ENCODE measurements at places on chromosomes 5 and 9. TPM values are rescaled to one million over a fixed set of nuclear protein-coding genes. Genes with fewer than 3 reads are reported as not detected.

WDR31 gene
- 2.3 TPM for total RNA-seq

- no peak for DNase-seq
Measured at GRCh38 chr9:124335320-124335707, 77.6 kb downstream of the NEK6 start.

DNA sequence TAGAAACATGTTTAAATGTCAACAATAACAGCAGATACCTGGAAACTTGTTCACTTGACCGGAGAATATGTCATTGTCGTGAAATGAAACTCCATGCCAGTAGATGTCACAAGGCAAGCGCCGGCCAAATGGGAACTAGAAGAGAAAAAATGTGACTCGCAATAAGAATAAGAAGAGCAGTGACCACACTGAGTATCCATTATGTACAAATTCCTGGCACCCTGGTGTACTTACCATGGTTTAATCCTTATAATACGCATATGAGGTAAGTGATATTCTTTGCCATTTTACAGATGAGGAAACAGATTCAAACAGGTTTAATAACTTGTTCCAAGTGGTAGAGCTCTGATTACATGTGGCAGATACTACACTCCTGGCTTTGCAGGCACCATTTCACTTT, 53.9 kb downstream of the TTLL11 start:
- DNase-seq: no peak

GRCh38 chr5:142096382-142096781, 12.2 kb upstream of the NDFIP1 start:
- DNase-seq: no peak

PCDHGB4 gene
- 6.1 TPM for total RNA-seq

GRCh38 chr5:69468631-69469030, 24.0 kb upstream of the OCLN start:
- no peak for DNase-seq

DNA sequence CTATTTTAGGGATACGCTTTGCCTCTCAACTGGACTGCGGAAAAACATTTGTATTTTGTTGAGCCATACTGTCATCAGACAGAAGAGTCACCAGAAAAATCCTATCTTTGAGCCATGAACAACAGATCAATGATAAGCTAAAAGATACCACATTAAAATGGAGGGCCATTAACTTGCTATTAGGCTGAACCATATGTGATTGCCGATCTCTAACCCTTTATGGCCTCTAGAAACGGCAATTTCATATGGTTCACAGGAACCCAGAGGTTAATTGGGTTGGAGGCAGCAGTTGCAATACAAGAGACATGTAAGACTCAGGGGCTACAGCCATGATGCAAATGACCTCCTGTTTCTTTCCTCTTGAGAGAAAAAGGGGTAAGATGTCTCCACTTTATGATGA, 69.8 kb downstream of the MYO10 start:
- DNase-seq: no peak

DNA sequence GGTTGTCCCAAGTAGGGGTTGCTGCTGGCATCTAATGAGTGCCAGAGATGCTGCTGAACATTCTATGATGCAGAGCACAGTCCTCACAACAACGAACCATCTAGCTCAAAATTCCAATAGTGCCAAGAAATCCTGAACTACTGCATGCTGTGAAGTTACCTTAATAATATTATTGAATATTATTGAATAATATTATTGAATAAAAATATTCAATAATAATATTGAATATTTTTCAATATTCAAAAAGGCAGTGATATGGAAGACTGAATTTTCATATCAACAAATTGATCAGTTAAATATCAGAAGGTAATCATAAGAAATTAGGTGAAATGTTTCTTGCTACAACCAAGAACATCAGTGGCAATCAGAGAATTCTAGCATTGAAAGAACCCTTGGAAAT, 2.8 kb downstream of the HTR4 start:
- no peak for DNase-seq

DNA sequence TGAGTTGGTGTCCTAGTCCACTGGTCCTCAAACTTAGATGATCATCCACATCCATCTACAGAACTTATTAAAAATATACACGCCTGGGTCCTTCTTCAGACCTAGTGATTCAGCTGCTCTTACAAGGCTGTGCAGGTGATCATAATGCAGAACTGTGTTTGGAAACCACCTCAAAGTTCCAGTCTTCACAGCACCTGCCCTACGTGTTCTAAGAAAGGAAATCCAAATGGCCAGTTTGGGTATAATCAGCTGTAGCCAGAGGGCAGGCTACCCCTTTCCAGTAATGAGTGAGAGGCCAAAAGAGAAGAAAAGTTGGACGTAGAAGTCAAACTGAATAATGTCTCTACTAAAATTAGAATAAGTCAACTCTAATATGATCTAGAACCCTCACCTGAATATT, 15.4 kb downstream of the REEP5 start:
- DNase-seq: no peak
